ENCODE measurements at places on chromosomes 5 and 9.

GRCh38 chr5:144088206-144089064 is 82.0 kb downstream of the YIPF5 start:
- no peak for DNase-seq

- DNase-seq, result no peak
Measured at GRCh38 chr5:59792983-59793585, 100.4 kb downstream of the PDE4D start.

GRCh38 chr9:93098236-93098946 is 2.4 kb downstream of the CARD19 start:
- DNase-seq, result peak; percentile 94

DNA sequence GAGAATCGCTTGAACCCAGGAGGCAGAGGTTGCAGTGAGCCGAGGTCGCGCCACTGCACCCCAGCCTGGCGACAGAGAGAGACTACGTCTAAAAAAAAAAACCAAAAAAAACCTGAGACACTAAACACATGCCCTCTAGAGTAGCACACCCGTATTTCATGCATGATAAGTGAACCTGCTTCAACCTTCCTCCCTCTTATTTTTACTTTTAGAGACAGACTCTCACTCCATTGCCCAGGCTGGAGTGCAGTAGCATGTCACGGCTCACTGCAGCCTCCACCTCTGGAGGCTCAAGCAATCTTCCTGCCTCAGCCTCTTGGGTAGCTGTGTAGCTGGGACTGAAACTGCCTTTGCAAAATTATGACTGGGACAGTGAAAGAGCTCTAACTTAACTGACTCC is 17.6 kb upstream of the NANS start:
- DNase-seq, result no peak

DNA sequence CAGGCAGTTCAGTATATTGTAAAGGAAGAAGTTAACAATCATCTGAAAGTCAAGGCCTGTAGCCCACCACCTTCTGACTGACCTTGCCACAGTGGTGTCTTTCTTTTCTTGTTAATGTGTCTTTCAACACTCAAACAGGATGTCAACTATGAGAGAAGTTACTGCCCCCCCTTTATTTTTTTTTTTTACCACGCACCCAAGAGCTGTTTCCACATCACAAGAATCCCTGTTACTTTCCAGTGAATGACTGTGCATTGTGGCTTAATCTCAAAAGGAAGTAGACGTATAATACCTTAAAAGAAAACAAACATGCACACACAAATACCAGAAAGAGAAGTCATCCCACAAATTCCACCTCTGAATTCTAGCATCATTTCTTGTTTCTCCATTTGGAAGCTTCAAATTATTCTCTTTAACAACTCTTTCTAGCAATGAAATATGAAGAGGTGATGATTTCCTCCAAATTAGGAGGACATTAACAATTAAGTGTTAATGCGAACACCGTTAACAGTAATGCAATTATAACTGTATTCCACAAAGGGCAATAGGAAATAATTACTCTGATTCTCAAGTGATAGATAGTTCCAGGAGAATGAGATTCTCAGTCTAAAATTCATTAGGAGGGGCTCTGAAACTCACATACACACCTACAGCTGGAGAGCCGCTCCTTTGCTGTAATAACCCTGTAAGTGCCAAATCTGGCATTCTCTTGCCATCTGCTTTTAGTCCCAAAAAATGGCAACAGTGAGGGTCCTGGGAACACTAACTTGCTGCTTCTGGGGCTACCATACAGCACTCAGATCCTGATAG is 201.0 kb downstream of the EFNA5 start:
- DNase-seq, result peak; percentile 69

DNA sequence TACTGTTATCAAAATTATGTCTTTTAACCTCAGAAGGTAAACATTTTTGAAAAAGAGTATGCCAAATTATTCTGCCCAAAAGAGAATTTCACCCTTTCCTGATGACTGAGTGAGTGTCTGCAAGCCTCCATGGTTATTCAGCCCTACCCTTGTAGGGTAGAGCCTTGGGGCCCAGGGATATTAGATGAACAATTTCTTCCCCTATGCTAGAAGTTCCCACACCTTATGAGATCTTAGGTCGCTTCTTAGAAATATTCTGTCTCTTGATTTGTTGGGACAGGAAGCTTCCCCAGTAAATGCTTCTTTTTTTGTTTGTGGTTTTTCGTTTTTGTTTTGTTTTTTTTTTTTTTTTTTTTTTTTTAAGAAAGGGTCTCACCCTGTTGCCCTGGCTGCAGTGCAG is 3.1 kb downstream of the CRB2 start:
- no peak for DNase-seq

GRCh38 chr5:122408592-122409224 is 96.7 kb downstream of the SNCAIP start:
- peak; percentile 95 for DNase-seq

GRCh38 chr5:105956456-105957196 is 1714.1 kb downstream of the EFNA5 start:
- no peak for DNase-seq
